ENCODE measurements at places on chromosomes 6 and 20.
A peak's percentile ranks its signal among the peaks of the same experiment; 100 is the strongest.

DNA sequence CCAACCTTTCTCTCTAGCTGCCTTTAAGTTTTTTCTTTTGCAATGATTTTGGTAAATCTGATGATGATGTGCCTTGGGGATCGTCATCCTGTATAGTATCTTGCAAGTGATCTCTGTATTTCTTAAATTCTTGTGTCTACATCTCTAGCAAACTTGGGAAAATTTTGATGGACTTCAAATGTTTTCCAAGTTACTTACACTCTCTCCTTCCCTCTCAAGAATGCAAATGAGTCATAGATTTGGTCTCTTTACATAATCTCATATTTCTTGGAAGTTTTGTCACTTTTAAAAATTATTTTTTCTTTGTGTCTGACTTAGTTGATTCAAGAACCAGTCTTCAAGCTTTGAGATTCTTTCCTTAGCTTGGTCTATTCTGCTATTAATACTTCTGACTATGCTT is 176.4 kb downstream of the TBC1D32 start:
- DNase-seq: no peak

GRCh38 chr20:49510562-49511122 is 28.2 kb upstream of the KCNB1 start:
- DNase-seq: no peak

DNA sequence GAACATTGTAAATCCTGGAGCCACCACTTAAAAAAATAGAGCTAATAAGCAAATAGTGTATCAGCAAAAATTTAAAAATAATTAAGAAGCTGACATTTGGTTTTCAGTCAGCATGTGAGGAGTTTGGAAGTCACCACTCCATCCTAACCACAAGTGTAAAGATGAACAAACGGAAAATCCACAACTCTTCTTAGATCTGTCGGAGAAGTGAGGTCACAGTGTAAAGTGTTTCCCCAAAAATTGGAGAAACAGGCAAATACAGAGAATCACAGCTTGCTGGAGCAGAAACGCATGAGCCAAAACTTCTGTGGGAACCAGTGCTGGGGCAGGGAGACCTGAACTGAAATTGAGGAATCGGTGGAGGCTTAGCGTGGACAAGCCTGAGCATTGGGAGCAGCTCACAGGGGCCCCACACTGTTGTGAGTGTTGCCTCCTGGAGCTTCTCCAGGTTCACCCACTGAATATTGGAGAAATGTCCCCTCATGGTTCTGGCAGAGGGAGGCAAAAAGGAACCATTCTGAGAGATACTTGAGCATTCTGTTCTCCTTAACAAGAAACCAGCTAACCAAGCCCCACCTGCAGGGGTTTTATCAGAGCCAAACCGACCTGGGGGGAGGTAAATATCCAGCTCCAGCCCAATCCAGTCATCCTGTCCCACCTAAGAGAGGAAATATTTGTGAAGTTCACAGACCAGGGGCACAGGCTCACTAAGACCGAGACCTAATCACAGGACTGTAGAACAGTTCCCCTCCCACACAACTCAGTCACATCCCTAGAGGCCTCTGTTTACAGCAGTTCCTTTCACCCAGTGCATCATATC is 192.0 kb downstream of the ERMARD start:
- no peak for DNase-seq

DNA sequence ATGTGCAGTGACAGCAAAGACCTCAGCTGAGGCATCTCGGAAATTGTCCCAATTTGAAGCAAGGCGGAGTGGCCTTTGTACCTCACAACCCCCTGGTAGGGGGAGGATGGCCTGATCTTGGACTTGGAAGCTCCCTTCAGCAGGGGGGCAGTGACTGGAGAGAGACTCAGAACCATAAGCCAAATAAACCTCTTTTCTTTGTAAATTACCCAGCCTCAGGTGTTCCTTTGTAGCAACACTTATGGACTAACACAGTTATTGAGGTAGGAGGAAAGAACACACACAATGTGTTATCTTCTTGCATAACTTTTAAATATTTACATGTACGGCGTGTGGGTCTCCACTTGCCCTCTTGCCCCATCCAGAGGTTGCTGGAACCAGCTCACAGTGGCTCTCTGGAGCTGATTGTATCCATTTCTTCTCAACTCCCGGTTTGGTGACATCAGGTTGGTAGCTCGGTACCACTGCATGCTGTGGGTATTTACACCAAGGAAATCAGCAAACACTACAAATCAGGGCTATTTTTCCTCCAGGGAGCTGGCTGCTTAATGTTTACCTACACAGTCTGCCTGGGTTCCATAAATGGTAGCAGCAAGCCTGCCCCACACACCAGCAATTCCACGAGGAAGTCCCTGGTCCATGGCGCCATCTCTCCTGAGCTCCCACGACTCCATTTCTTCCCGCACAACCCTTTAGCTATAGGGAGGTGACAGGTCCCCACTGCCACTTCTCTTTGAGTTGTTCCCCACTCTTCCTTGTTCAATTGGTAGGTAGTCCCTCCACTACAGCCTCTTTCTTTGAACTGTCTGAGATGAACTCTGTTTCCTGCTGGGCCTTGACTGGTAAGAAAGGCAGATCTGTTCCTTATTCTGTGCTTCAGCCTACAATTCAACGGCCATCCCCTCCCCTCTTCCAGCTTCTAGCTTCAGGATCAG is 54.3 kb upstream of the TASP1 start:
- DNase-seq: no peak

GRCh38 chr6:14673201-14673600 is 555.6 kb downstream of the CD83 start:
- DNase-seq: no peak

- no peak for DNase-seq
Measured at GRCh38 chr6:100101644-100102043, 107.6 kb upstream of the MCHR2 start.

GRCh38 chr20:4366076-4366475 is 350.7 kb upstream of the RNF24 start:
- DNase-seq: no peak

DNA sequence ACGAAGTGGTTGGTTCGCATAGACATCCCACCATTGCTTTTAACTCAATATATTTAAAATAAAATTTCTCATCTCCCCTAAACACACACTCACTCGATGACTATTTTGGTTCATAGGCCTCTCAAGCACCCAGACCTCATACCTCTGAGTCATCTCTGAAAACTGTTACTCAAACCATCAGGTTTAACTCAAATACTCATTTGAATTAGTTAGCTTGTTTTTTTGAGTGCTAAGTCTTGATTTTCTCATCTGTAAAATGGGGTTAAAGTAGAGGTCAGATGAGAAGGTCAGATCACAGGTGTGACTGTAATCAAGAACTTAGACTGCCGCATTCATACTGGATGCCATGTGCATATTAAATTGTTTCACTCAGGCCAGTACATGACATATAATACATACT is 243.9 kb upstream of the TENT5A start:
- DNase-seq: no peak

DNA sequence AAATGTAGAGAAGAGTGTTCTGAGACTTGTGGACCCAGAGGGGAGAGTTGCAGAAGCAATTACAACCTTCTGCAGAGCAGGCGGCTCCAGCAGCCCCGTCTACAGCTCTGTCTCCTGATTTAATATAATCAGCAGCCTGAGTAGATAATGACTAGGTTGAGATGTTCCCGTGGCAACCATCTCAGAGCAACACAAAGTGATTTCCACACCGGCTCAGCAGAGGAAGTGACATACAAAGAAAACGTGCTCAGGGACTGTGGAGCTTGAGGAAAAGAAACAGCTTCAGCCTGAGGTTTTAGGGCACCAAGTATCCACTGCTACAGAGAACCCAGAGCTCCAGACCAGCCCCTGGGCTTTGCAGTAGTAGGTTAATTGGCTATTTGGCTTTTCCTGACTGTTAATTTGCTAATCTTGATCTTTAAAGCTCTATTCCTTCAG is 136.4 kb downstream of the MTFR2 start:
- peak; percentile 7 for DNase-seq

DNA sequence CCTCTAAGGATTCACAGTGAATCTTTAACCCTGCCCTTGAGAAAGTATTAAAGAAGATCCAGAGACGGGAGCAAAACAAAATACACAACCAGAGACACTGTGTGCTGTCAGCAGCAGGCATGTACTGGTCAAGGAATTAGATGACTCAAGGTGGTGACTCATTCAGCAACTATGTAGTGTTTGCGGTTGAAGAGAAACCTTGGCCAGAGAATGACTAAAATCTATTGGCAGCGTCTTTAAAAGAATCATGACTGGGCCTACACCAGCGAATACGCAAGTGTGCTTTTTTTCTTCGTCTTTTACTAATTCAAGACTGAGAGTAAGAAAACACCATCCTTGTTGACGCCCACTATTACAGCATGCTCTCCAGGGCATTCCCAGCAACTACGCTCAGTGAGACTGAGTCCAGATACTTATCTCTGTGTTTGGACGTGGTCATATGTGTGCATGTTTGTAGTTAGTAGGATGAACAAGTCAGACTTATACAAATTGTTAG is 72.4 kb upstream of the BACH2 start:
- peak; percentile 50 for DNase-seq

DNA sequence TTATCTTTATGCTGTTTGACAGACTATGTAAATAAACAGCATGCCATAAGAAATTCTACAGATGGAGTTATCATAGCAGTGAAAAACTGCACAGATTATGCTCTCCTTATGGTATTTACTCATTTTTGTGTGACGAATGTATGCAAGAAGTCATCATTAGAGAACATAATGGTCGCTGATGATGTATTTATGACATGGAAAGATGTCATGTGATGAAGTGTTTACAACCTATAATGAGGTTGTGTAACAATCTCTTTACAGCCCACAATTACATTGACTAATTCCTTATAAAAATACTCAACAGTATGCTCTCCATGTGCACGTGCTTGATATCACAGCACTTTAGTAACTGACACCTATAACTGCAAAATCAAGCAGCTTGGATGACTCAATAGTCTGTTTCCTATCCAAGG is 192.4 kb downstream of the BMP2 start:
- DNase-seq: no peak

- no peak for DNase-seq
Measured at GRCh38 chr6:43142101-43142500, 29.0 kb upstream of the SRF start.

- DNase-seq: peak; percentile 76
Measured at GRCh38 chr6:52310932-52311331, 26.4 kb upstream of the MCM3 start.

- DNase-seq: no peak
Measured at GRCh38 chr6:7048894-7049293, 58.9 kb upstream of the RREB1 start.

- DNase-seq: no peak
Measured at GRCh38 chr6:160742090-160742489, 40.0 kb downstream of the PLG start.

Data from KBM-7 (cell line).